Neural cell (in vitro differentiated cells): ENCODE measurements at places on chromosomes 1 and 21. TPM values are rescaled to one million over a fixed set of nuclear protein-coding genes. Genes with fewer than 3 reads are reported as not detected.

The LINGO4 gene
- not detected in 2 replicates for polyA plus RNA-seq

The HSD3B2 gene
- polyA plus RNA-seq: not detected in 2 replicates

The C1orf105 gene
- polyA plus RNA-seq: not detected in 2 replicates

The MFSD2A gene
- polyA plus RNA-seq: 7.0 and 7.8 TPM in 2 replicates

The CHRM3 gene
- 0.16 and 0.34 TPM in 2 replicates for polyA plus RNA-seq

The TMIGD3 gene
- not detected in 2 replicates for polyA plus RNA-seq

The S100A11 gene
- polyA plus RNA-seq: not detected in 2 replicates

The KNCN gene
- polyA plus RNA-seq: not detected in 2 replicates

The TRAF3IP3 gene
- polyA plus RNA-seq: not detected in 2 replicates

The HTR6 gene
- not detected in 2 replicates for polyA plus RNA-seq

The LRIF1 gene
- polyA plus RNA-seq: 22.1 and 26.8 TPM in 2 replicates

The SELP gene
- polyA plus RNA-seq: not detected in 2 replicates

The LIPI gene
- not detected in 2 replicates for polyA plus RNA-seq

The RIMKLA gene
- 35.4 and 37.5 TPM in 2 replicates for polyA plus RNA-seq

The COA7 gene
- 10.3 and 11.6 TPM in 2 replicates for polyA plus RNA-seq

The WDR3 gene
- polyA plus RNA-seq: 20.6 and 21.6 TPM in 2 replicates

The ATPAF1 gene
- 80.7 and 88.4 TPM in 2 replicates for polyA plus RNA-seq

The TPTE gene
- 0.24 TPM in 1 of 2 replicates, not detected in the other for polyA plus RNA-seq

The IFFO2 gene
- polyA plus RNA-seq: 2.6 and 4.6 TPM in 2 replicates

The UBASH3A gene
- not detected in 2 replicates for polyA plus RNA-seq

The RAB7B gene
- polyA plus RNA-seq: not detected in 2 replicates

The HSPG2 gene
- polyA plus RNA-seq: 0.79 and 0.90 TPM in 2 replicates

The MFAP2 gene
- 68.4 and 80.8 TPM in 2 replicates for polyA plus RNA-seq

The PEX10 gene
- polyA plus RNA-seq: 29.4 and 30.1 TPM in 2 replicates

The GJA5 gene
- not detected in 2 replicates for polyA plus RNA-seq

The LCE2C gene
- not detected in 2 replicates for polyA plus RNA-seq

The CAMTA1 gene
- polyA plus RNA-seq: 162 and 181 TPM in 2 replicates

The LCE1C gene
- not detected in 2 replicates for polyA plus RNA-seq

The OR2T29 gene
- polyA plus RNA-seq: not detected in 2 replicates

The BARHL2 gene
- polyA plus RNA-seq: not detected in 2 replicates

The BRINP3 gene
- polyA plus RNA-seq: 3.7 and 7.7 TPM in 2 replicates

The LENEP gene
- 3.9 TPM in 1 of 2 replicates, not detected in the other for polyA plus RNA-seq

The FRRS1 gene
- 5.0 TPM in 1 of 2 replicates, not detected in the other for polyA plus RNA-seq

The PDE9A gene
- 29.5 and 32.2 TPM in 2 replicates for polyA plus RNA-seq

The CDC42BPA gene
- polyA plus RNA-seq: 22.9 and 26.8 TPM in 2 replicates

The REN gene
- not detected in 2 replicates for polyA plus RNA-seq

The FCRL5 gene
- polyA plus RNA-seq: not detected in 2 replicates

The CFAP74 gene
- polyA plus RNA-seq: 0.22 TPM in 1 of 2 replicates, not detected in the other

The SHE gene
- polyA plus RNA-seq: 0.04 TPM in 1 of 2 replicates, not detected in the other

The CLCC1 gene
- polyA plus RNA-seq: 27.8 and 28.7 TPM in 2 replicates

The BRDT gene
- not detected in 2 replicates for polyA plus RNA-seq

The KCNJ6 gene
- polyA plus RNA-seq: 1.4 and 1.7 TPM in 2 replicates

The CLCA4 gene
- not detected in 2 replicates for polyA plus RNA-seq

The KCNQ4 gene
- polyA plus RNA-seq: 0.86 TPM in 1 of 2 replicates, not detected in the other

The NBPF6 gene
- polyA plus RNA-seq: not detected in 2 replicates

The CELA3B gene
- polyA plus RNA-seq: not detected in 2 replicates

The RHD gene
- polyA plus RNA-seq: not detected in 2 replicates

The ARTN gene
- polyA plus RNA-seq: 1.4 and 2.2 TPM in 2 replicates

The DAB1 gene
- 10.4 and 11.4 TPM in 2 replicates for polyA plus RNA-seq

The OR2T33 gene
- not detected in 2 replicates for polyA plus RNA-seq
